ENCODE measurements at places on chromosomes 7 and 10.

GRCh38 chr7:44977304-44977958 is 1.4 kb downstream of the MYO1G start:
- DNase-seq: no peak

DNA sequence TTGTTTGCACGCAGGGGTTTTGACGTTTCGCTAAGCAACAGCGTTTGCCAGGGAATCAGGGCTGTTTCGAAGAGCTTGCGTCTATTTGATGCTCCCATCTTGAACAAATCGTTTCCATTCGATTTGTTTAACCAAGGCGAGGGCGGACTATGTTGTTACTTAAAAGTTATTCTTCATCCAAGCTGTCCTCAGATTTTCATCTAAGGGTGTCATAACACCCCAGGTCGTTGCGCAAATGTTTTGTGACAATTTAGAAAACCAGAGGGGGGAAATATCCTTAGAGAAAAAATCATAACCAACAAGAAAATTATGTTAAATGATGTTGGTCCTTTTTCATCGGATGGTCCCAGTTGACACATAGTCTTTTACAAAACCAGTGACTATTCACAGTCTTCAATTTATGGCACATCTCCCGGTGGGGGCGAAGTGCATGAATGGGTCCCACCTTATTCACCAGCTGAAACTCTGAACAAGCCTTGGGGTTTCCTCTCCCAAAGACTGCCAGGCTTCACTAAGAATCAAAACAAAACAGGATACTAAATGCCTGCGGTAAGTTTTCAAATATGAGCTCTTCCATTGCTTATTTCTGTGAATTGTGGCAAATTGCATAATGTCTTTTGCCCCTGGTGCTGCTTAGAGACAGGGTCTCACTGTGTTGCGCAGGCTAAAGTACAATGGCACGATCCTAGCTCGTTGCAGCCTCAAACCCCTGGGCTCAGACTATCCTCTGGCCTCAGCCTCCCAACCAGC is 109.9 kb downstream of the REEP3 start:
- no peak for DNase-seq

DNA sequence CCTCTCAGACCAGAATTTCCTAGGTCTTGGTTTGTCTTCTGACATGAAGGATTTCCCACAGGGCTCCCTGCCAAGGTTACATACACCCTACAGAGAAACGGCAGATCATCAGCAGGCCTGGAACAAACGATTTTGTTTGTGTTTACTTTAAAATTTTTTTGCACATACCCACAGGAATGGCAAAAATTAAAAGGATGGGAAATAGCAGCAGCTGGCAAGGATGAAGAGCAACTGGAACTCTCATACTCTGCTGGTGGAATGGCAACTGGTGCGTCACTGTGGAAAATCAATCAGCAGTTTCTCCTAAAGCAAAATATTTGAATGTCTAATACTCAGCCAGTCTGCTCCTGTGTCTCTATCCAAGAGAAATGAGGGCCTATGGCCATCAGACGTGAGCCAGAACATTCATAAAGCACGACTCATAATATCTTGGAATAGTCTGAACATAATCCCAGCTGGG is 6.5 kb downstream of the BAIAP2L1 start:
- no peak for DNase-seq

DNA sequence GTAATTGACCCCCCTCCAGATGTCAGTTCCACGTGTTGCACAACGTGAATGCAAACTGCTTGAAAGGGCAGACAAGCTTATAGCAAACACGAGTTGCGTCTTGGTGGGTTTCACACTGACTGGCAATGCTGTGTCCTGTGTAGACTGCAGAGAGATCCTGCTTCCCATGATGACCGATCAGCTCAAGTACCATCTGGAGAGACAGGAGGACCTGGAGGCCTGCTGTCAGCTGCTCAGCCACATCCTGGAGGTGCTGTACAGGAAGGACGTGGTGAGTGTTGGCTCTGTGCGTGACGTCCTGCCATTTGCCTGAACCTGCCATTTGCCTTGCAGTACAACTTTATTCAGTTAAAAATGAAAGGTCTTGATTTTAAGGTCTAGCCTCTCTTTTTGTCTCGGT is 71.1 kb downstream of the INSYN2A start:
- no peak for DNase-seq

GRCh38 chr7:22920672-22921071 is 93.3 kb downstream of the HYCC1 start:
- no peak for DNase-seq

- DNase-seq: no peak
Measured at GRCh38 chr7:4602905-4603842, 78.9 kb upstream of the FOXK1 start.

GRCh38 chr10:6349846-6350535 is 147.3 kb downstream of the PFKFB3 start:
- no peak for DNase-seq

GRCh38 chr7:17497549-17498167 is 199.2 kb downstream of the AHR start:
- no peak for DNase-seq

DNA sequence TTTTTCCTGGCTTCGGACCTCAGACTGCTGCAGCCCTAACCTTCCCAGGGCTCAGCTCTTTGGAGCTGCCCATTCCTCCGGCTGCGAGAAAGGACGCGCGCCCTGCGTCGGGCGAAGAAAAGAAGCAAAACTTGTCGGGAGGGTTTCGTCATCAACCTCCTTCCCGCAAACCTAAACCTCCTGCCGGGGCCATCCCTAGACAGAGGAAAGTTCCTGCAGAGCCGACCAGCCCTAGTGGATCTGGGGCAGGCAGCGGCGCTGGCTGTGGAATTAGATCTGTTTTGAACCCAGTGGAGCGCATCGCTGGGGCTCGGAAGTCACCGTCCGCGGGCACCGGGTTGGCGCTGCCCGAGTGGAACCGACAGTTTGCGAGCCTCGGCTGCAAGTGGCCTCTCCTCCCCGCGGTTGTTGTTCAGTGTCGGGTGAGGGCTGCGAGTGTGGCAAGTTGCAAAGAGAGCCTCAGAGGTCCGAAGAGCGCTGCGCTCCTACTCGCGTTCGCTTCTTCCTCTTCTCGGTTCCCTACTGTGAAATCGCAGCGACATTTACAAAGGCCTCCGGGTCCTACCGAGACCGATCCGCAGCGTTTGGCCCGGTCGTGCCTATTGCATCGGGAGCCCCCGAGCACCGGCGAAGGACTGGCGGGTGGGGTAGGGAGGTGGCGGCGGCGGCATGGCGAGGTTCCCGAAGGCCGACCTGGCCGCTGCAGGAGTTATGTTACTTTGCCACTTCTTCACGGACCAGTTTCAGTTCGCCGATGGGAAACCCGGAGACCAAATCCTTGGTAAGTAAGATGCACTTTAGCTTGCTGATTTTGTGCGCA is at the start of gene PLXDC2:
TSS of gene PLXDC2 (plus strand) at position 22 of the 820 bp plus-strand sequence.
- DNase-seq: no peak

DNA sequence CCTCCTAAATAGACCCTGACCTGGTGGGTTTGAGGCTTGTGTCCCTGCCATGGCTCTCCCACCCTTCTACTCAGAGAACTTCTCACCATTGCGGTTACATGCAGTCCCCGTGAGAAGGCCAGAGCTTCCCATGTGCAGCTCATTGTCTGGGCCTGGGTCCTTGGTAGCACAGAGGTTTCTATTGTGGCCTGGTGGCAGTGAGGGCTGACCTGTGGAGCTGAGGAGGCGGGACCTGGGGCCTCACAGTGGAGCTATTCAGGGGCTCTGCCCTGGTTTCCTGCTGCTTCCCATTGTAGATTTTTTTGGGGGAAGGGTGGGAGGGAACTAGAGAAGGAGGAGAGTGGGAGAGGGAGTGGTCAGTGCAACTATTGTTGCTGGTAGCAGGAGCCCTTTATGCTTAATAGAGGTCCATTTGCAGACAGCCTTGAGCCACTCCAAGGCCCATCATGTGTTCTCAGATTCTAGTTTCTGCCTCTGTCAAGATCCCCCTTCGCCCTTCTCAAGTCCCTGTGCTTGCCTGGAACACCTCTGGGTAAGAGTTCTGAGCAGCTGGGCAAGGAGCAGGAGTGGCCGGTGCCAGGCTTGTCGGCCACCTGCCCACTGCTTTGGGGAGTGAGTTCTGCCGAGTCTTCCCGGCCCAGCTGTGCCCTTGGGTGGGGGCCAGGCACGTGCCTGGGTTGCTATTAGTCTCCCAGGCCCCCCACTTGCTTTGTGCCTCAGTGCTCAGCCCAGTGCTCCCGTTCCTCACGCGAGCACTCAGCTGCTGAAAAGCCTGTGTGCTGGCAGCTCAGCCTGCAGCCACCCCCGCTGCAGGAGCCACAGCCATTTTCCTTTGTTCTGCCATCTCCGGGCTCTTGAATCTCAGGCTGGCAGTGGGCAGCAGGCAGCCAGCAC is 10.7 kb downstream of the TSPAN14 start:
- DNase-seq: no peak

DNA sequence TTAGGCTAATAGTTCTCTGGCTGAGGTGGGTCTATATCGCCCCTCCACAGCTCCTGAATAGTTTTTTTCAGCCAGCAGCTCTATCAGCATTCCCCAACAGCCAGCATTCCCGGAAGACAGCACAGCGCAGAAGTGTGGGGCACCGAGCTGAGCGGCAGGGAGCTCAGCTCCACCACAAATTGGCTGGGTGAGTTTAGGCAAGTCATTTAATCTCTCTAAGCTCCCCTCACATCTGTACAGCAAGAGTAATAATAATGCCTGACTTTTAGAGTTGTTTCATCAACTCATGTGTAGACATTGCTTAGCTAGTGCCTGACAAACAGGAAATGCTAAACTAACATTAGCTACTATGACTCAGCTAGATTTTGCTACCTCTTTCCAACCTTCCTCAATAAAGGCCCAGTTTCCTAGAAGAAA is 247.9 kb upstream of the PTN start:
- DNase-seq: no peak

DNA sequence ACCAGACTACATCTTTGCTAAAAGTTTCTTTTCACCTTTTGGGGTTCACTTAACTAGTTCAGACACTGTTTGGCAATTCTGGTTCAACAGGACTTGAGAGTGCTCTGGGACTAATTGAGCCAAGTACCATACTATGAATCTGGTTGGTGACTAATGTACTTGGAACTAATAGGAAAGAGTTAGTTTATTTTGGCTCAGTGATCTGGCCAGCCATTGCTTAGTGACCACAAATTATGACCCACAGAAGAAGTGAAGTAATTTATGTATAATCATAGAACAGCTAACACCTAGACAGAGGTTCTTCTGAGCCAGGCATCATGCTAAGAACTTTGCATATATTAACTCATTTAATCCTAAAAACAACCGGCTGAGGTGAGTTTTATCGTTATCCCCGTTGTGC is 126.5 kb upstream of the JCAD start:
- no peak for DNase-seq

DNA sequence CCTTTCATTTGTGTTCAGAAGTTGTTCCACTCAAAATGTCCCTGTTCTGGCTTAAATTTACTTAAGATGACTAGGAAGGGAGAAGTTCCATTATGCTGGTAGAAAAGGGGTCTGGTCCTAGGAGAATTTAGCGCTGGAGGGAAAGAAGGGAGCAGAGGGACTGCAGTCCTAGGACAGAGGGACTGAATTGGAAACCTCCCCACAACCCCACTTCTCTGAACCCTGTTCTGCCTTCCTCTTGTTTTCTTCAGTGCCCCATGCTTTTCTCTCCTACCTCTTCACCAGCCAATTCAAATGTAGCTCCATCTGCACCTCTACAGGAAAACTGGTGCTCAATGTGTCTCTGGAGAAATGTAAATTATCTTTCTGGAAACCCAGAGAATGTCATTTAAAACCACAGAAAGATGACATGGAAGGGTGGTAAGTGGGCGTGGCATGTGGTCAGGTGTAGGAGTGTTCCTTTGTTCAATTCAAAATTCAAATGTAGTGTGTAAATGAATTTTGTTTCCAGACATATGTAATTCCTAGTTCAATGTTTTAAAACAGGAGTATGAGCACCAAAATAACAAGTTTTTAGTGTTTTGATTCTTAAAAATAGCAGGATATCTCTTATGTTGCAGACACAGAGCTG is 24.0 kb upstream of the RHOBTB1 start:
- DNase-seq: no peak

GRCh38 chr7:91280185-91280584 is 16.0 kb downstream of the FZD1 start:
- DNase-seq: no peak

DNA sequence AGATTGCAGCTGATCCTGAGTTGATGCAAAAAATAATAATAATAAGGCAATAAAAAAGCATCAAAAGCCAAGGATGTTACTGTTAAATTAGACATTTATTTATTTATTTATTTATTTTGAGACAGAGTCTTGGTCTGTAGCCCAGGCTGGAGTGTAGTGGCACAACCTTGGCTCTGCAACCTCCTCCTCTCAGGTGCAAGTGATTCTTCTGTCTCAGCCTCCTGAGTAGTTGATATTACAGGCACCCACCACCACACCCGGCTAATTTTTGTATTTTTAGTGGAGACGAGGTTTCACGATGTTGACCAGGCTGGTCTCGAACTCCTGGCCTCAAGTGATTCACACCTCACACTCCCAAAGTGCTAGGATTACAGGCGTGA is 465.5 kb upstream of the NRP1 start:
- DNase-seq: no peak

- no peak for DNase-seq
Measured at GRCh38 chr10:102673236-102673818, 29.0 kb downstream of the TRIM8 start.

GRCh38 chr7:112346381-112347060 is 103.7 kb upstream of the IFRD1 start:
- no peak for DNase-seq

DNA sequence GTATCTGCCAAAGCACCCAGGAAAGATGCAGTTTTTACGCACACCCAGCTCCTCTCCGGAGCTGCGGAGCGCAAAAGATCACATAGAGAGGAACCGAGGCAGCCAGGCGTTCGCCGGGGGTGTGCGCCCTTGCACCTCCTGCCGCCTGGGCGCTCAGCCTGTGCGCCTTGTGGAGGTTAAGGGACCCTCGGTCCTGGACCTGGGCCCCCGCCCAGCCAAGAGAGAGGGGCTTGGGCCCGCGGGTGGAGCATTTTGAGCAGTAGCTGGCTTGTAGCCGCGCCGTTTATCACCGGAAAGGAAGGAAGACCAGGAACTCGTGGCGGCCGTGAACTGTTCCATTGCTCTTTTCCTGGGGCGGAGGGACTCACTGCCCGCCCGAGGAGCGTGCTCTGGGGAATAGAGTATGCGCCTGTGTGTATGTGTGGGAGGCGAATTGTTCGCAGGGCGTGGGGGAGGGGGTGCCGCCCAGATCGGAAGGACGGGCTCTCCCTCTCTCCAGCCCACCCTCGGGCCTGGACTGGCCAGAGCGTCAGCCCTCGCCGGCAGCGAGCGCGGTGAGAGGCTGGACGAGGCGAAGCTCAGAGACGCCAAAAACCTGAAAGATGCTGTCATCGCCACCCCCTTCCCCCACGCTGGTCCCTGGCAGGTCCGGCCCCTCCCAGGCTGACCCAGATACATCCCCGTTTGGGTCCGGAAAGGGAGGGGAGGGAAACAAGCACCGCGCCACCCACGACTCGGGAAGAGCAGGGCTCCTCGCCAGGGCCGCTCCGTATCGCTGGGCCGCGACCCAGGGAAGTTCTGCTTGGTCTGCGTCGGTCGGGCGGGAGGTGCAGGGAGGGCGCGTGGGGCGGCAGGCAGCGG is 1.2 kb upstream of the WNT2 start:
- DNase-seq: no peak

DNA sequence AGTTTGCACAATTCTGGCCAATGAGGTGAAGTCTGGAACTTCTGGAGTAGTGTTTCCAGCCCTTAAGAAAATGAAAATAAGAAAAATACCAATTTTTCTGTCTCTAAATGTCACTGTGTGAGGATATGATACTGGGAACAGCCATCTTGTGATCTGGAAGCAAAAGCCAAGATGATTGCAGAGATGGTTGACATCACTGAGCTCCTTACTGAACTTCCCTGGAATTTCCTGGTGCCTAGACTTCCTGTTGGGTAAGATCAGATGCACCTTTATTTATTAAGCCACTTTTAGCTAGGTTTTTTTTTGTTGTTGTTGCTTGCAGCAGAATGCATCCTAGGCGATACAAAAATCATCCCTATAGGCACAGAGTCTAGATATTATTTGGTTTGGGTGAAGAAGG is 27.3 kb upstream of the INHBA start:
- no peak for DNase-seq

Data from NCI-H1930 (cell line).